ENCODE measurements at places on chromosomes 1 and 21. TPM values are rescaled to one million over a fixed set of nuclear protein-coding genes. Genes with fewer than 3 reads are reported as not detected.

DNA sequence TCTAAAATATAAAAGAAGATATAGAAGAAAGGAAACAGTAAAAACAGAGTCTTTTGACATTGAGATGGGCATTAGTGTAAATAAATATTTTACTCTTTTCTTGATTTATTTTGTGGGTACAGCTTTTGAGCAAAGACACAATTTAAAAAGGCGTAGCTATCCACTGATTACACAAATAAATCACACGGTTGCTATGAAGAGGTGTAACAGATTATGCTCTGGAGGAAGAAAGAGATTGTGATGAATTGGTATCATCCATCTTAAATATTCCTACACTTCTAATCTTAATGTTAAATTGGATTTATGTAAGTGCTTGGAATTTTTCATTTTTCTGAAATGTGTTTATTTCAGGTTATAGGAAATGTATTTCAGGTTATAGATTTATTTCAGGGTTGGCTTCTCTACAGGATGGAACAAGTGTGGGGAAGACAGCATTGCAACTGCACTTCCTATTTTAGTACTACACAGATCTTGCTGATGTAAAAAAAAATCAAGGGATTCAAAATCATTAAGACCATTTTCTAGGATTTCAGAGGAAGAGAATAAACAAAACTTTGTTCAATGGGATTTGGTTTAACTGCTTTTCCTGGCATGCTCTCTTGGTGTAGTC lies 15.3 kb downstream of the XCL1 start:
- H3K4me1 ChIP-seq = no peaks in the 10 kb centered on the region
- H3K4me3 ChIP-seq = no peak overlapping the region
- H3K36me3 ChIP-seq = no peaks in the 10 kb centered on the region
- peaks cover 6% of the 10 kb centered on the region for H3K27me3 ChIP-seq

GRCh38 chr1:95286479-95286878 lies 52.5 kb downstream of the RWDD3 start:
- DNase-seq = no peak
- H3K4me1 ChIP-seq = no peaks in the 10 kb centered on the region
- no peaks in the 10 kb centered on the region for H3K36me3 ChIP-seq
- H3K4me3 ChIP-seq = no peak overlapping the region

DNA sequence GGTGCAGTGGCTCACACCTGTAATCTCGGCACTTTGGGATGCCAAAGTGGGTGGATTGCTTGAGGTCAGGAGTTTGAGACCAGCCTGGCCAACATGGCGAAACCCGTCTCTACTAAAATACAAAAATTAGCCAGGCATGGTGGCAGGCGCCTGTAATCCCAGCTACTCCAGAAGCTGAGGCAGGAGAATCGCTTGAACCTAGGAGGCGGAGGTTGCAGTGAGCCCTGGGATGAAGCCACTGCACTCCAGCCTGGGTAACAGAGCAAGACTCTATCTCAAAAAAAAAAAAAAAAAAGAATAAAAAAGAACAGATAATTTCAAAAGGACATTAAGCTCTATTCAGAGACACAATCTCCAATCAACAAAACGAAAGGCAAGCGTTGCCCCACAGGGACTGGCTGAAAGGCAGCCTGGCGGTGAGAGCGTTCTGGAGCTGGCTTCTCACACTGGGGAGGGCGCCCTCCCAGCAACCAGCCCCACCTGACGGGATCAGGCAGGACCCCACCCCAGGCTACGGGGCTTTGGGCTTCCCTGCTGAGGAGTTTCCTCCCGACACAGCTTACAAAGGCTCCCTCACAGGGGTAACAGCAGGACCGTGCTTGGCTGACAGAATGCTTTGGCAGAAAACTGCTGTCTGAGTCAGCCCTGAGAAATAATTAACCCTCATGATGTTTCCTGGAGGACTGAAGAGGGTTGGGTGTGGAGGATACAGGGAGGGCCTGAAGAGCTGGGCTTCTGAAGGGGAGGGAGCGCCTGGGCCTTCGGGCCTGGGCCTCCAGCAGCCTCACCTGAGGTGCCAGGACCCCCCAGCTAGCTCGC lies 31.1 kb upstream of the SRP9 start:
- peak; percentile 38 for DNase-seq
- peak overlapping the region; percentile 43 for H3K4me3 ChIP-seq
- H3K27ac ChIP-seq = peak overlapping the region; percentile 57
- H3K4me1 ChIP-seq = no peaks in the 10 kb centered on the region
- no peaks in the 10 kb centered on the region for H3K27me3 ChIP-seq

GRCh38 chr1:41723786-41724185 lies 194.9 kb downstream of the HIVEP3 start:
- no peak overlapping the region for H3K4me3 ChIP-seq
- H3K27me3 ChIP-seq = no peaks in the 10 kb centered on the region
- H3K4me1 ChIP-seq = no peaks in the 10 kb centered on the region
- DNase-seq = no peak

GRCh38 chr1:77468257-77468948 lies 186.6 kb downstream of the AK5 start:
- H3K4me3 ChIP-seq = no peak overlapping the region
- H3K27me3 ChIP-seq = no peaks in the 10 kb centered on the region
- no peaks in the 10 kb centered on the region for H3K36me3 ChIP-seq

RNF220 gene
- total RNA-seq = 64.9 TPM

Data from Panc1 (cell line).